ENCODE measurements at places on chromosomes 12 and 14.

GRCh38 chr12:1351926-1352325 is 242.5 kb downstream of the FBXL14 start:
- DNase-seq: no peak

DNA sequence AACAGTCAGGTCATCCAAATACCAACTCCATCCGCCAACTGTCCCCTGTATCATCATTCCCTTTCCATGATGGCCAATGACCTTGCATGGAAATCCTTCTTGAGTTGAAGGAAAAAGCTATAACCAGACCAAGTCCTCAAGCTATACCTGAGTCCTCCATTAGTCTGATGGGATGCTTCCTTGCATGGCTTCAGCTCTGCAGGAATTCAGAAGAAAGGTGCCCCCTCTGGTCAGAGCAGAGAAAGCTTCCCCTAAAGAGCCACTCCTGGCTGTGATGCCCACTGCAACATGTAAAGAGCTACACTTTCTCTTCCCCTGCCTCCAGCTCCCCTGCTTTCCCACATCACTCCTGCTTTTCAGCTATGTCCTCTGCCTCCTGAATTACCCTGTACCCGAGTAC is 43.1 kb upstream of the FKBP4 start:
- no peak for DNase-seq

DNA sequence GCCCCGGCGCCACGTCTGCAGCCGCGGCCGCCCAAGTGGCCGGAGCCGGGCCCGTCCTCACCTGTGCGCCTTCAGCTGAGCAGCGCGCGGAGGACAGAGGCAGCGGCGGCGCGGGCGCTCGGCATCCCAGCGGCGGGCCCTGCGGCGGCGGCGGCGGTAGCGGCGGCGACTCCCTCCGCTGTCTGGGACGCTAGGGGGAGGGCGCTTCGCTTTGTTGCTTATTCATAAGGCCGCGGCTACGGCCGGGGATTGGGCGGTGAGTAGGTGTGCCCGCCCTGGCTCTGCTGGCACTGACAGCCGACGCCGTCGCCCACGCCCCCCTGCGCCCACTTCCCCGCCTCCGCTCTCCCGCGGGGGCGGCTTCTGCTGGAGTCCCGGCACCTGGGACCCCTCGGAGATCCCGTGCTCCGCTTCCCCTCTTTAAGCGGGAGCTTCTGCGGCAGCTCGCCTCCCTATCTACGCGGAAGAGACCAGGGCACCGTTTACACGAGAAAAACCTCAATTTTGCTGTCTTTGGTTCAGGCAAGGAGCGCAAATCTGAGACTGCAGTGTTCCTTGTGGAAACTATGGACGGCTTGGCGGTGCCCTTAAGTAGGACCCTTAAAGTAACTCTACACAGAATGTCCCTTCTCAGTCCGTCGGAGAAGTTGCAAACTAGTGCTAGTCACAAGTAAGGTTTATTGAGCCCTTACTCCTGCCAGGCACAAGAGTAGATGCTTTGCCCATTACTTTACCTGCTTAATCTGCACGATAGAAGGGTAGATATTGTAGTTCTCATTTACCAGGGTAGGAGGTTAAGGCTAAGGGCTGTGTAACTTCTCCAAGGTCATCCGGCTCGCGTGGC is at the start of gene ARMH4:
Gene ARMH4, minus strand, starts transcription at position 200 of the 844 bp plus-strand sequence. CDS start 12,855 bp downstream, outside the sequence.
- peak; percentile 8 for DNase-seq

GRCh38 chr12:116310082-116310481 is 32.6 kb upstream of the MED13L start:
- no peak for DNase-seq

- no peak for DNase-seq
Observed at GRCh38 chr14:91252871-91253794, 8.6 kb upstream of the GPR68 start.

GRCh38 chr12:113194971-113195391 is 9.5 kb downstream of the RITA1 start:
- DNase-seq: no peak

DNA sequence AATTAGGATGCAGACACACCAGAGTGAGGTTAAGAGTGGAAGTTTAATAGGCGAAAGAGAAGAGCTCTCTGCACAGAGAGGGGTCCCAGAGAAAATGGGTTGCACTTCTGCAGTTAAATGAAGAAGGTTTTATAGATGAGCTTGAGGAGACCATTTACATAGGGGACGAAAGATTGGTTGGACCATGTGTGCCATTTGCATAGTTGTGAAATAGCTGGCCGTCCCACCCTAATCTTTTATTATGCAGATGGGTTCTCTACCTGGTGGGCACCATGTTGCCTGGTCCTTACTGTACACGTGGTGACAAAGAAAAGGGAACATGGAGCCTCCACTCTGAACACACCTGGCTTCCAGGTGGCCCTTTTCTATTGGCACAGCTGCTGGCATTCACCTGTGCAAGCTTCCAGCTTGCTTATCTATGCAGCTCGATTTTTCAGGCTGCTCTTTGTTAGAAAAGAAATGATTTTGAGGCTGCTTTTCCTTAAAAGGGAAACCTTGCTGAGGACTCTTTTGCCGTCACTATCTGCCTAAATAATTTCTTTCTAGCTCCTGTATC is 67.1 kb upstream of the SRSF5 start:
- no peak for DNase-seq

GRCh38 chr14:68622856-68623255 is 170.0 kb downstream of the ZFP36L1 start:
- no peak for DNase-seq

DNA sequence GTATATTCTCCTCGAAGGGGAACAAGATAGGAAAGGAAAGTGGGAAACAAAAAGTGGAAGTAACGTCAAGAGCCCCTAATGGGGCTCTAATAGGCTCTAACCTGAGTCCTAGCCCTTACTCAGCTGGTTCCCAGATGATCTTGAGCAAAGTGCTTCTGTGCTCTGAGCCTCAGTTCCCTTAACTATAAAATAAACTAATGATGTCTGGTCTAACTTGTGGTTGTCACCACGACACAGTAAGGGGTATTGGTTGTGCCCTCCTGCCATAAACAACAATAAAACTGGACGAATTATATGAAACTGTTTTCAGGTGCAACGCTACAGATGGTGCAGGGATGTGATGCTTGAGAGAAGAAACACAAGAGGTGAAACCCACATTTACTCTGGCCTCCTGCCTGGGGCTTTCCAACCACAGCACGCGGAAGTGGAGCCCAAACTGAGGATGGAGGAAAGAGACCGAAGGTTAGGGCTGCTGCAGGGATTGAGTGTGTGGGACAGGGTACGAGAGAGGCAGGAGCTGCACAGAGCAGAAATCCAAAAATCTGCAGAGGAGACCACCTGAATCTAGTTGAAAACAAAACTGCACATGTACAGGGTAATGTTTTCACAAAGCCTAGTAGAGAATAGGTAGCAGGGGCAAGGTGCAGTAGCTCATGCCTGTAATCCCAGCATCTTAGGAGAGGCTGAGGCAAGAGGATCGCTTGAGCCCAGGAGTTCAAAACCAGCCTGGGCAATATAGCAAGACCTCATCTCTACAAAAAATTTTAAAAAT is 45.6 kb upstream of the BCL2L14 start:
- no peak for DNase-seq

- peak; percentile 5 for DNase-seq
Observed at GRCh38 chr12:34526946-34527345, 504.6 kb downstream of the ALG10 start.

DNA sequence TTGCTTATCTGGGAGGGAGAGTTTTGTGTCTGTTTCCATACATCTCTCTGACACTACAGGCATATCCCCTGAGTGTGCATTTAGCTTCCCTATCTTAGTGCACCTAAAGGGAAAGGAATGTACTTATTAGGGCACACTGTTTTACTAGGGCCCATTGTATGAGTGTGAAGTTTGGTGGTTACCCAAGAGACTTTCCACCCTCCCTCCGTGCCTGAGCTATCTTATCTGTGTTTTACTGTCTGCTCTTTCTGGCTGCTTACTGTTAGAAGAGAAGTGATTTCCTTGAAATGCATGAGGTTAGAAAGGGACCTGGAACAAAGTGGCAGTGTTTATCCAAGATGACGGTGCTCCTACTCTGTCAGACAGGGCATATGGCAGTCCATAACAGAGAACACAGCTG is 8.5 kb upstream of the SVOP start:
- DNase-seq: no peak

Measured in epithelial cell of prostate (primary cell).